ENCODE measurements at places on chromosomes 5 and 9. TPM values are rescaled to one million over a fixed set of nuclear protein-coding genes. Genes with fewer than 3 reads are reported as not detected.

GRCh38 chr9:92602413-92602812 is 66.6 kb upstream of the ECM2 start:
- DNase-seq: no peak

CNTRL gene
- 25.0 TPM for total RNA-seq

GRCh38 chr5:57211039-57211438 is 37.2 kb downstream of the GPBP1 start:
- no peak for DNase-seq

GRCh38 chr9:72187121-72187695 is 38.0 kb downstream of the GDA start:
- no peak for DNase-seq

DNA sequence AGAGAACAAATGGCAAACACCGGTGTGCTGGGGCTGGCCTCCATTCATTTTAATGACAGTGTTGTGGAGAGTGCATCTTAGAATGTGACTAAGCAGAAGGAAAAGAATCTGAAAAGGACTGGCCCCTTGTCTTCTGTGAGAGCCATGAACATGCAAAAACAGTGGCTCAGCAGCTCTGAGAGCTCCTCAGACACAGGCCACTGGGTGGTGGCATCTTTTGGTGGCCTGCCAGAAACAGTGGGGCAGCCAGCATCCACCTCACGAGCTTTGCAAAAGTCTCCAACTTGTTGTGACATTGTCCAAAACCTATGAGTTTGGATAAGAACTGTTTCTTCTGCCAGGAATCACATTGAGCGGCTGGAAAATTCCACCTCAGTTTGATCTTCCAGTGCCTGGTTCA is 233.4 kb downstream of the NR3C1 start:
- DNase-seq: peak; percentile 27

DNA sequence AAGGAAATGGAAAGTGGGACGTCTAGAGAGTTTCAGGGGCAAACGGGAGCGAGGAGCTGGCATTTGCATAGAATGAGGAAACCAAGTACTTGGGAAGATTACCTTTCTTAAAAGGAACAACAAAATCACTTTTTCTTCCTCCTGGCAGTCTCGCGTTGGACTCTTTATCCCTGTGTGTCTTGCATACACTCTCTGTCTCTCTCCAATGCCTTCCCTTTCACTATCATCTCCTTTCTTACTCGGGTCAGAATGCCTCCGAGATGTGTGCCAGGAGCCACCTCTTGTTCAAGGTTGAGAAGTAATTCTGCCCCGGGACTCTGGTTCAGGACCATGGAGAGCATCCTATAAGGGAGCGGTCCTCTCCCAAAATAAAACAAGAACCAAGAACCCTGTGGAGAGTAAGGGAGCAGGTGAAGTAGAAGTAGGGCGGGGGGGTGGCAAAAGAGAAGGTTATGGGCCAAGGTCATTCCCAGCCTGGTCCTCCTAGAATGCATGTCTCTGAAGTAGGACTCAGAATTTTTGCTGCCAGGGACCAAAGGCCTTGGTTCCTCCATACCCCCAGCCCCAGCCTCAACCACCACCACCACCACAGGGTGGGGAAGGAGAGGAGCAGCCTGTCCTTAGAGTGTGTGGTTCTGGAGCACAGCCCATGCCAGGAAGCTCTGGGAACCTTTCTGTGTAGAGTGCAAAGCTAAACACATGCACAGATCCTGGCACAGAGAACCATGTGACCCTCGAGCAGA is 72.1 kb upstream of the ARAP3 start:
- no peak for DNase-seq

GRCh38 chr5:158174026-158174425 is 315.1 kb upstream of the CLINT1 start:
- no peak for DNase-seq

FOXD4L5 gene
- total RNA-seq: 0.64 TPM

KIAA0825 gene
- total RNA-seq: 25.2 TPM

DNA sequence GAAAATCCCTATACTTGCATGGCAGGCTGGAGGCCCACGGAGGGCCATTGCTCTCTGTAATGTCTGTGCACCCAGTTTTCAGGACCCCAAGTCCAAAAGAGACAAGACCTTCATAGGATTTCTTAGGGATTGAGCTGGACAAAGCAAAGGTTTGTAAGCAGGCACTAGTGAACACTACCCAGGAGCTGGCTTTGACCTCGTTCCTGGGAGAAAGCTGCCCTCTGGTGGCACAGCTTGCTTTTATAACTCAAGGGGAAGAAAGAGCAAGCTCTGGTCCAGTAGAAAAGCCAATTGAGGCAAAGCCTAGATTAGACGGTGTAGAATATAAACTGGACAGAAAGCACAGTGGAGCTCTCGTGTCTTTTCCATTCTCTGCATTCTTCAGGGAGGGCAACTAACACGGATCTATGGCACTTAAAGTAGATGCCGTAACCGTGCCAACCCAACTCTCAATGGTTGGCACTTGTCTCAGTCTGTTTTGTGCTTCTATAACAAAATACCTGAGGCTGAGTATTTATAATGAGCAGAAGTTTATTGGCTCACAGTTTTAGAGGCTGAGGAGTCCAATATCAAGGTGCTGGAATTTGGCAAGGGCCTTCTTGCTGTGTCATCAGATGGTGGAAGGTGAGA is 7.9 kb downstream of the GABRP start:
- peak; percentile 81 for DNase-seq

DNA sequence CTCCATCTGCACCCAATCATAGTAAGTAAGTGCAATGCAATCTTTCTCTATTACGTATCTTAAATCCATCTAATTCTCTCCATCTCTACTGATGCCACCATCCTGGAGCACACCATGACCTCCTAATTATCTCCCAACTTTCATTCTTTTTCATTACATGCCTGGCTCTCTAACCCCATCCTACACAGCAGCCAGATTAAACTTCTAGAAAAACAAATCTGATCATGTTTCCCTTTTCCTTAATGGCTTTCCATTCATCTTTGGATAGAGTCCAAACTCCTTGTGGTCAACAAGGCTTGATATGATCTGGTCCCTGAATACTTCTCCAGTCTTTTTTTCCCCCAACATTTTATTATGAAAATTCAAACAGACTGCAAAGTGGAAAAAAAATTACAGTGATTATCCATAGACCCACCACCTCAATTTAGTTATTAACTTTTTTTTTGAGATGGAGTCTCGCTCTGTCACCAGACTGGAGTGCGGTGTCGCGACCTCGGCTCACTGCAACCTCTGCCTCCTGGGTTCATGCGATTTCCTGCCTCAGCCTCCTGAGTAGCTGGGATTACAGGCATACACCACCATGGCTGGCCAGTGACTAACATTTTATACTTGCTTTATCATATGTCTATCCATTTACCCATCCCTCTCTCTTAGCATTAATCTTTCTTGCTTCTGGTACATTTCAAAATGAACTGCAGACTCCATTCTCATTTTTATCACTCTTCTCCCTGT is 5.2 kb downstream of the PPP2R2B start:
- no peak for DNase-seq

- DNase-seq: no peak
These were observed 76.6 kb upstream of the ZNF169 start for GRCh38 chr9:94182532-94182931.

GRCh38 chr9:136722969-136723356 is 10.6 kb downstream of the DIPK1B start:
- peak; percentile 74 for DNase-seq

CHSY3 gene
- total RNA-seq: 6.0 TPM

C5orf34 gene
- total RNA-seq: 12.3 TPM

DNA sequence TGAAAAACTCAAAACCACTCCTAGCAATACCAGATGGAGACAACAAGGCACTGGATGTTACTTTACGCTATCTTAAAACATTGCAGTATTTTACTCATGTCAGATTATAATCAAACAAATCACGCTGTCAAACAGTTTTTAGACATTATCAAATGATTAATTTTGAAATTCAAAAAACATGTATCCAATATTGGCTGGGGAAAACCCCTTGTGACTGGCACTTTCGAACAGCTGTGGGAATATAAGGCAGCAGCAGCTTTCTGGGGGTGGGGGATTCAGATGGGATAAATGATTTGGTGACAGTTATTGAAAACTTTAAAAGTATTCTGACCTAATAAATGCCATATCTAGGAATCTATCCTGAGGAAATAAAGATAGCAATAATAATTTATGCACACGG is 28.7 kb downstream of the ELL2 start:
- DNase-seq: no peak

GRIN1 gene
- total RNA-seq: 23.6 TPM

GRCh38 chr9:126625329-126626126 is 11.8 kb downstream of the LMX1B start:
- no peak for DNase-seq

- no peak for DNase-seq
These were observed 138.0 kb downstream of the SMARCA2 start for GRCh38 chr9:2152966-2153629.

DMRT3 gene
- total RNA-seq: not detected

NPR3 gene
- total RNA-seq: 3.6 TPM

- DNase-seq: no peak
These were observed 212.2 kb upstream of the MVB12B start for GRCh38 chr9:126114409-126114760.

GRCh38 chr5:171387970-171388815 is 544 bp downstream of the NPM1 start:
- DNase-seq: peak; percentile 58

DNA sequence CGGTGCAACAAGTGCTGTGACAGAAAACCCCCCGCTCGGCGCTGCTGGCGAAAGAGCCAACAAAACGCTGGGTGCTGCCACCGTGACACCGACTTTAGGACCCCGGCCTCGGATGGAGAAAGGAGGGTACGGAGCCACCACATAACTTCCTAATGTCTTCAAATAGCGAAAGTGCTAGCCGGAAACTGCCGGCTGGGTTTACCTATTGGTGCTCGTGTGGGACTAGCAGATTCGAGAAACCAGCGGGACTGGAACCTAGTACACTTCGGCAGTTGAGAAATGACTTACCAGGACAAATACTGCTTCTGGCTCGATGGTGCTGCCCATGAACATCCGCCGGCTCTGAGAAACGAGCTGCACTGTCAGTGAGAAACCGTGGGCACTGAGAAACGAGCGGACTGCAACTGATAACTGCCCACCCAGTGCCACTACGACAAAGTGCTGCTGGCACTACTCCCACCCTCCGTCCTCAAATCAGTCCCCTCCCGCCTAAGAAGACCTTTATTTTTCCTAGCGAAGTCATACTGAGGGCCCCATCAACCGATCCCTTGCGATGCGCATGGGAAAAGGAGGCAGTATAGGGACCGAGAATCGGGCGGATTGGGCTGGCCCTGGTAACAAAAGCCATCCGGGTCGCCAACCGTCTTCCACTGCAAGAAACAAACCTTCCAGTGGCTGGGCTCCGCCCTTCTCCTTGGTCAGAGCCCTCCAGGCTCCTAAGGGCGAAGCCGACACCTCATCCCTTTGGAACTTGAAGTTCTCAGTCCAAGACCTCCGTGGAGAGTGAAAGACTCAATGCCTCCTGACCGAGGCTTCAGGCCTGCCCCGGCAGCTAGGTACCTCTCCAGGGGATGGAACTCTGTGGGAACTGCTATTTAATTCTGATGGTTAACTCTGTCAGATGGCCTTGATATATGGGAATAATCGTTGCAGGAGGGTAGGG is 27.0 kb upstream of the ANXA2R start:
- DNase-seq: peak; percentile 78

DNA sequence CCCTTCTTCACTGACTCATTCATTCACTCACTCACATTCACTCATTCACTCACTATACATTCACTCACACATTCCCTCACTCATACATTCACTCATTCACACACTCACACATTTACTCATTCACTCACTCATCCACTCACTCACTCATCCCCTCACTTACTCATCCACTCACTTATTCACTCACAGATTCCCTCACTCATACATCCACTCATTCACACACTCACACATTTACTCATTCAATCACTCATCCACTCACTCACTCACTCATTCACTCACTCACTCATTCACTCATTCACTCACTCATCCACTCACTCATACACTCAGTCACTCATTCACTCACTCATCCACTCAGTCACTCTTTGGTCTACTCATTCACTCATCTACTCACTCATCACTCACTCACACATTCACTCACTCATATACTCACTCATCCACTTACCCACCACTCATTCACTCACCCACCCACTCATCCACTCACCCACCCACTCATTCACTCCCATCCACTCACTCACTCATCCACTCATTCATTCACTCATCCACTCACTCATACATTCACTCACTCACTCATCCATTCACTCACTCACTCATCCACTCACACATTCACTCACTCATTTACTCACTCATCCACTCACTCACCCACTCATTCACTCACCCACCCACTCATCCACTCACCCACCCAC is 27.2 kb downstream of the WNK2 start:
- DNase-seq: no peak

PCDHGB1 gene
- 16.8 TPM for total RNA-seq

GRCh38 chr5:174301848-174302625 is 256.5 kb downstream of the NSG2 start:
- no peak for DNase-seq

DNA sequence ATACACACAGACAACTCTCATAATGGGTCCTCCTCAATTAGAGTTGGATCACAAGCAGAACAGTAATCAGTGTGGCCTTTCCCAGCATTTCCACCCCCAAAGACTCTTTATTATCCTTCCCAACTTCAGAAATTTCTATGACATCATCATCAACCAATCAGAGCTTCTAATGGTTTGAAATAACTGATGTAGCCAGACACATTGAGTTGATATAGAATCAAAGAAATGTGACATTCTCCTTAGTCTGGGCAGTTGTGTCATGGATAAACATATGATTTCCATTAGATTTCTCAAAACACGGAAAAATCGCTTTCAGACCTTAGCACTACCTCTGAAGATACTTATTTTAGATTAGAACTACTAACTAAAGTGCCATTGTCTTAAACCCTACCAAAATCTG is 75.7 kb upstream of the NFIB start:
- DNase-seq: no peak

ZNF367 gene
- 8.3 TPM for total RNA-seq

DNA sequence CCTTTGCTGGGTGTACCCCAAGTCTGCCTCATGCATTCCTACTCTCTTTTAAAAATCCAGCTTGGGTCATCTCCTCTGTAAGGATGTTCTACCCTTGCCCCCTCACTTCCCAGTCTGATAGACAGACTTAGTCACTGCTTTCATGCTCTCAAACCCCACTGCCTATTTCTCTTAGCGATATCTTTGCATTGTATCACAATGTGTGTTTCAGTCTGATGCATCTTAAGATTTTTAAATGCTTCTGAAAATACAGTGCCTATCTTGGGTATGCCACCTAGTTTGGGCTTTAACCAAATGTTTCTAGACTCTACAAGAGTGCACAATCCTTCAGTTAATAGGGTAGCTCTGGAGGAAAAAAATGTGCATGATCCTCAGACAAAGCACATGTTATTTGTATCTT is 97.8 kb downstream of the SNX18 start:
- DNase-seq: no peak

GRCh38 chr9:114769624-114770023 is 36.2 kb downstream of the TNFSF15 start:
- no peak for DNase-seq

DNA sequence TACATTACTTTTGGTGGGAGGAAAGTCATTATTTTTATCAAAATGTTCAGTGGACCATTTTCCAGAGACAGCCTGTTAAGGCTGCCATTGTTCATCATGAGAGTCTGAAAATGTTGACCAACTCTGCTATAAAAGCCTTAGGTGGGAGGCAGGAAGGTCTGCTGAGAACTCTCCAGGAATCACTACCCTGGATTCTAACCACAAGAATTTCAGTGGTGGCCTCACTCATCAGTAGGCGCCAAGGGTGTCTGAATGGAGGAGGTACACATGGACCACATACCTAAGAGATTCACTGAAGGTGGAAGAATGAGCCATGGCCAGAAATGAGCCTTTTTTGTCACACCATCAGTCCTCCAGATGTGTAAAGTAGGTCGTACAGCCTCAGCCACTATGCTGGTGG is 21.0 kb upstream of the TLX3 start:
- DNase-seq: no peak

GRCh38 chr5:919356-920000 is 26.8 kb downstream of the TRIP13 start:
- no peak for DNase-seq
